ENCODE measurements at places on chromosomes 13 and 19.

DNA sequence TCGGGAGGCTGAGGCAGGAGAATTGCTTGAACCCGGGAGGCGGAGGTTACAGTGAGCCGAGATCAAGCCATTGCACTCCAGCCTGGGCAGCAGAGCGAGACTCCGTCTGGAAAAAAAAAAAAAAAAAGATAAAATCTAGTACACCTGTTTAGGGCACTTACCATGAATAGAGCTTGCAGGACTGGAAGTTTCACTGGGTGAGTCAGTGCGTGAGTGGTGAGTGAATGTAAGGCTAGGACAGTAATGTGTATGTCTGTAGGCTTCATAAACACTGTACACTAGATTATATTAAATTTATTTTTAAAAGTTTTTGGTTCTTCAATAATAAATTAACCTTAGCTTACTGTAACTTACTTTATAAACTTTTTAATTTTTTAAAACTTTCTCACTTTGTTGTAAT, 22.9 kb downstream of the PPP5C start:
- no peak for DNase-seq

DNA sequence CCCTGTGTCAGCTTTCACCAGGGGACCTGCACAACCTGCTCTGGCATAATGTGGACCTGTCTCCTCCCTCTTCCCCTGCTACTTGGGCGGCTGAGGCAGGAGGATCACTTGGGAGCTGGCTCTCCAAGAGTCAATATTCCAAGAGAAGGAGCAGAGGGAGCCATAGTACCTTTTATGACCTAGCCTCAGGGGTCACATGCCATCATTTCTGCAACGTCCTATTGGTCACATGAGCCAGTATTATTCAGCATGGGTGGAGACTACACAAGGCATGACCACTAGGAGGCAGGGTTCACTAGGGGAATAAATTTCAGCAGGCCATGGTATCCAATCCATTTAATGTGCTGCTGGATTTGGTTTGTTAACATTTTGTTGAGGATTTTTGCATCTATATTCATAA, 12.0 kb upstream of the SHFL start:
- DNase-seq: no peak

DNA sequence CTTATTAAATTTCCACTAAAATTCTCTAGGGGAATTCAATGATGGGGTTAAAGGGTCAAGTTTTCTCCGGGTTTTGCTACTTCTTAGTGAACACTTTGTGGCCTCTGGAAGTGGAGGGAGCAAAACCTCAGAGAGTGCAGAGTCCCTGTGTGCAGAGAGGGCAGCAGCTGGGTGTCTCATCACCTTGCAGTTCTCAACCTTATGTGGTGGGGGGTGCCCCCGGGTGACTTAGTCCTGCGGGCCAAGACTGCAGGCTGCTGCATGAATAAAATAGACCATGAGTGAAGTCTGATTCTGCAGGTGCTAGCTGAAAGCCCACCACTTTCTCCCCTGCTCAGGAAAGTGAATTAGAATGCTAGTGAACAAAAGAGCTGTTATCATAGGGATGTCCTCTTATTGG, 191.6 kb downstream of the DLEU7 start:
- no peak for DNase-seq

- no peak for DNase-seq
Measured at GRCh38 chr13:73991884-73992283, 142.3 kb downstream of the KLF12 start.

DNA sequence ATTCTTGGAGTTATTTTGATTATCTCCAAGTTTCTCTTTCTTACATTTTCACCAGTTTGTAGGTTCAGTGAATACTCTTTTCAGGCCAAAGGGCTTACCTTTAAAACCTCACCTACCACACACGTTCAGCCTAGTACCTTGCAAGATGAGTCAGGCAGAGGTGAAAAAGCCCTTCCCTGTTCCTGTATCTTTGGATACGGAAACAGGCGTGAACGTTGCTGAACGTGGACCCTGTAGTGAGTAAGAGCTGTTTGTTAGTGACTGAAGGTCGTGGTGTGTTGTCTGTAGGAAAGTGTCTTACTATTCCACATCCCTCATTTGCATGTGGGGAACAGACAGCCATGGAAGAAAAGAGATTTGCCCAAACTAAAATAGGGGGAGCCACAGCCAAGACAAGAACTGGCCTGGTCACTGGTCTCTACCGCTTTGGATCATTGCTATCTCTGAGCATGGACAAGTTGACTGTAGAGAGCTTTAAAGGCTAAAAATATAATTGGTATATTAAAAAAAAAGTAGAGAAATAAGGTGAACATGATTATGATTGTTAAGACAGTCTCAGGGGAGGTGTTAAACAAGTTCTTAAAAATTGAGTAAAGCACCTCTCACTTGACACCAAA, 3.5 kb downstream of the CEBPG start:
- DNase-seq: no peak

DNA sequence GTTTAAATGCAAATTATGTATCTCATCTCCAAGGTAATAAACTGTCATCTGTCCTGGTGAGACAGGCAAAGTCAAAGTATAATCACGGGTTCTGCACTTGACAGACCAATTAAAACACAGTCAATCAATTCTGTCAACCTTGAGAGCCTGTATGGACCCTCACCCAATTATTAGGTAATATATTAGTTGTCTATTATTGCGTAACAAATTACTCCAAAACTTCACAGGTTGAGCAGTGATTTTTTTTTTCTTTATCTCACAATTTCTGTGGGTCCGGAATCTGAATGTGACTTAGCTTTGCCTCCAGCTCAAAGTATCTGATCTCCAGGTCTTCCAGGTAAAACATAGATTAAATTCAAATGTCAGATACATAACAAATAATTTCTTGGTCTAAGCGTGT, 707.4 kb upstream of the ARGLU1 start:
- no peak for DNase-seq

DNA sequence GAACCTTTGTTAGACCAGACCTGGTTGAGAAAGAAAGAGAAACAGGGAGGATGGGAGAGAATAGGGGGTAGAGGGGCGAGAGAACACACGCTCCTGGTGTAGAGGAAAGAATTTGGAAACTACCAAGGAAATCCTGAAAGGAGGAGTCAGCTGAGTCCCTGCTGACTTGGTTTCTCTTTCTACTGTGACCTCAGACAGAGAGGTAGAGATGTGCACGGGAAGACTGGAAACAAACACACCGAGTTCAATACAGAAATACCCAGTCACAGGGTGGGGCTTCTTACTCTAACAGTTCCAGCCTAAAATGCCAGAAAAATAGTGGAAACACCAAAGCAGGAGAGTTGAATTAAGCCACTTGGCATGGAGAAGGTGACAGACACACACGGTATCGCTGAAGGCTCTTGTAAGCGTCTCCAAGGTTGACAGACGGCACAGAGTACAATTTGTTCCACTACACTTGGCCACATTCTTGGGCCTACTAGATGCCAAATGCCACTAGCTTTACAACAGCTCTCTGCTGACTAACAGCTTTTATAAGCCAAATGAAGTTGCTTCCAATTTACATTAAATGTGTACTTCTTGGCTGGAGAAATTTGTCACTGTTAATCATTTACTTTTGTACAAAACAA, 28.1 kb downstream of the LATS2 start:
- no peak for DNase-seq

DNA sequence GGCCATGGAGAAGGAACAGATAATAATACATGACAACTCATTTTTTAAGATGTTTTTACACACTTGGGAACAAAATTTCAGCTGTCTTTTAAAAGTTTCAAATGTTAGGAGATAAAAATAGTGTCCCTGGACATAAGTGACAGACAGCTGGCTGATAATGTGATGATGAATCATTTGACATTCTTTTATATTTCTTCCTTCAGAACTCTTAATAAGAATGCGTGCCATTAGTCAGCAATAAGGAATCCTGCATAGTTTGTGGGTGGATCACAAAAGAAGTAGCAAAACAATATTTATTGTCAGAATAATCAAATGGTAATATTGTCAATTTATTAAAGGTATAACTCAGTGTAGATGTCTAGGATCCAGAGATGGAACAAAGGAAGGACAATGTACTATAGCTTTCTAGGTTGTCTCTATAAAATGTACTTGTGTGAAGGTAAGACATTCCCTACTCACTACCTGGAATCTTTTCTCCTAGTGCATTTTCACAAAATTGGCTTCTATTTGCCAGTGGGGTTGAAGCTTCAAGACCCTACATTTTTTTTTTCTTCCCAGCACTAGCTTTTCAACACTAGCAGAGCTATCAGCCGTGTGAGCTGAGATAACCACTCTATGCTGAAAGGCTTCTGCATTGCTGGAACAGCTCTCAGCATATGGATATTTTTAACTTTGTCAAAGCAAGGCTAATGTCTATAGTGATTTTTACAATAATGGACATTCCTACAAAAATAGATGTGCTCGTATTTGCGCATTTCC, 175.6 kb upstream of the SLITRK6 start:
- DNase-seq: no peak

GRCh38 chr13:74465271-74465670, 331.1 kb upstream of the KLF12 start:
- DNase-seq: no peak

- DNase-seq: no peak
Measured at GRCh38 chr19:29255006-29255405, 42.1 kb upstream of the UQCRFS1 start.

DNA sequence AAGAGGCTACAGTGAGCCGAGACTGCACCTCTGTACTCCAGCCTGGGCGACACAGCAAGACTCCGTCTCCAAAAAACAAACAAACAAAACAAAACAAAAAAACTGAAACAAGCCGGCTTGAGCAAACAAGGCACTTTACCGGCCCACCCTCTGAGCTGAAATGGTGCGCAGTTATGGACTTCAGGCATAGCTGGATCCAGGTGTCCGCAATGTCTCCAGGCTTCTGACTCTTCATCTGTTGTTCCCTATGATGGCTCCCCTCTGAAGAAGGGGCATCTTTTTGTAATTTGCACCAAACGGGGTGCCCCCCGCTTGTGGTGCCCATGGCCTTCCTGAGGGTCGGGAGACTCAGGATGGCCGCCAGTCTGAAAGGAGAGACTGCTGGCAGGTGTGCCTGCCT, 6.2 kb downstream of the C2CD4C start:
- no peak for DNase-seq

- no peak for DNase-seq
Measured at GRCh38 chr13:45763419-45763818, 61.3 kb downstream of the CBY2 start.

GRCh38 chr13:25295701-25296100, 5.7 kb upstream of the NUP58 start:
- DNase-seq: no peak

GRCh38 chr13:51347099-51347498, 7.6 kb downstream of the SERPINE3 start:
- DNase-seq: no peak

DNA sequence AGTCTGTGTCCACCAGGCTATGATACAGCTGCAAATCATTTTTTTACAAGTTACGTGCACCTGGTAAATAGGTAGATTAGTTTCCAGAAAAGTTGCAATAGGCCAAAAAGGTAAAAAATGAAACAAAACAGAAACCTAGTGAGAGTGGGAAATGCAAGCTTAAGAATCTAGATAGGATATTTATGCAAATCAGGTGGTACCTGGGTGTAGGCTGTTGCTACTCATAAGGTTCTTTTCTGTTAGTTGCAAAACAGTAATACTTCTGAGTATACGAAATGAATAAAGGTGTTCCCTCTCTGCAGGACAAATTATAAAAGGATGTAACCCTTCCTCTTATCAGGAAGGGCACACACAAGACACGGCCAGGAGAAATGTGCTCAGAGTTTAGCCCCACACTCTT, 97.9 kb downstream of the UGGT2 start:
- DNase-seq: no peak

- peak; percentile 34 for DNase-seq
Measured at GRCh38 chr13:110560601-110561343, 750 bp downstream of the RAB20 start.

GRCh38 chr13:50156561-50157127, 141.4 kb downstream of the KCNRG start:
- no peak for DNase-seq

DNA sequence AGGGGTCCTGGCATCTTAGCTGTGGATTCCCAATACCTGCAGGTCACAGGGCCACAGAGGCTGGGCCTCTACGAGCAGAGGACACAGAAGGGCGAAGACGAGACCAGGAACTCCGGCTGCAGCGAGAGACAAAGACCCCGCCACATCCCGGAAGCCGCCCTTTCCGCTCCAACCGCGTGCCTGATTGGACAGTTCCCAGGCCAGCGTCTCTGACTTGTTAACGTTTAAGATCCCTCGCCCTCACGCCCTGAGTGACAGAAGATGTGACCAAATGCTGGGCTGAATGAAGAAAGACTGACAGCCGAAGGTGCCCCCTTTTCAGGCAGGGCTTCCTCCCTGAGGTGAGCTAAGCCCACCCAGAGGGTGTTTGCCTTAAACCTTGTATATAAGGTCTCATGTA, at the start of gene ZNF98:
ZNF98 (minus strand) TSS at position 136 of the 400 bp plus-strand sequence; CDS start at position 14, 122 bp downstream.
- peak; percentile 45 for DNase-seq

DNA sequence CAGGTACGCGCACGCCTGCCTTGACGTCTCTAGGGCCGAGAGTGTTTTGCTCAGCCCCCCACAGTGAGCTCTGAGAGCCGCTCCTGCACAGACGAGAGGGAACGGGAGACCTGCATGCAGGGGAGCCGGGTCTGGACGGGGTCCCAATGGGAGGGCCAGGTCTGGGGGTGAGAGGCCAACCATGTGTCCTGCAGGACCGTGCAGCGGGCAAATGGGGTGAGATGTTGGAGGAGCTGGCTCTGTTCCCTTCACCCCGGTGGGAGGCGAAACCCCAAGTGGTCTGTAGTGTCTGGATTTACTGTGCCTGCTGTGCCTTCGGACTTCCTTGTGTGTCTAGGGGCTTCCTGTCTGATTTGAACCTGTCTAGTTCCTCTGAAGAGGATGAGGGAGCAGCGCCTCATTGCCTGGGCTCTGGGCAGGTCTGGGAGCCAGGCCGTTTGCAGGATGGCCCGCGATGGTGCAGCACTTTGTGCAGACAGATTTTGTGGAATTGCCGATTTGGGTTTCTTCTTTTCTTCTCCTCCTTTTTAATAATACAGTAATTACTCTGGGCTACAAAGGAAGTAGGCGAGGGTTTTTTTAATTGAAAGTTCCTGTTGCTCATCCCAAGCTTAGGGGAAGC, 2.1 kb downstream of the CSNK1G2 start:
- no peak for DNase-seq

DNA sequence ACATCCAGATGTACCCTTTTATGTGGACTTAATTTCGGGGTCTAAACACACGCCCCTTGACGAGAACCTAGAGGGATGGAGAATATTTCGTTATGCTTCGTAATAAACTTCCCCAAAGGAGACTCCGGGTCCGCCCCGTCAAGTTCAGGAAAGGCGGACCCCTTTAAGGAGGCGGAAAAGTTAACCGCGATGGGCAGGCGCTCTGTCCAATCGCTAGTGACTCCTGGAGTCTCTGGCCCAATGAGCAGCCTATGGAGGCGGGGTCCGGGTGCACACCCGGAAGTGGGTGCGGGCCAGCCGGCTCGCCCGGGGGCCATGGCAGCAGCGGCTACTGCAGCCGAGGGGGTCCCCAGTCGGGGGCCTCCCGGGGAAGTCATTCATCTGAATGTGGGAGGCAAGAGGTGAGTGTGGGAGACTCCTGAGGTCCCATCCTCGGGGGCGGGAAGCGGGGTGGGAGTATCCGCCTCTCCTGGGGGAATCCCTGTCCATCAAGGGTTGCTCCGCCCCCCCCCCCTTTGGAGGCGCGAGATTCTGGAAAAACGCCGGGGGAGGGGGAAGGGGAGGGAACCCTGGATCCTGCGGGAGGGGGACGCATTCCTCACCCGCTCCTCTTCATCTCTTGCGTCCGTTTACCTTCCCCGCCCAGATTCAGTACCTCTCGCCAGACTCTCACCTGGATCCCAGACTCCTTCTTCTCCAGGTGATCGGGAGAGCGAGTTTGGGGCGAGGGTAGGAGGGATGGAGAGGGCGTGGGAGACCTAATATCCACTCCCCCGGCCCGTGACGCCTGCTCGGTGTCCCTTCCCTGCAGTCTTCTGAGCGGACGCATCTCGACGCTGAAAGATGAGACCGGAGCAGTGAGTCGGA, at the start of gene SHKBP1:
SHKBP1 (plus strand) TSS at position 289 of the 867 bp plus-strand sequence; CDS start at position 316, 27 bp downstream.
- peak; percentile 95 for DNase-seq

GRCh38 chr13:77310161-77310560, 16.7 kb downstream of the MYCBP2 start:
- no peak for DNase-seq
